ENCODE measurements at places on chromosomes 5 and 9.

DNA sequence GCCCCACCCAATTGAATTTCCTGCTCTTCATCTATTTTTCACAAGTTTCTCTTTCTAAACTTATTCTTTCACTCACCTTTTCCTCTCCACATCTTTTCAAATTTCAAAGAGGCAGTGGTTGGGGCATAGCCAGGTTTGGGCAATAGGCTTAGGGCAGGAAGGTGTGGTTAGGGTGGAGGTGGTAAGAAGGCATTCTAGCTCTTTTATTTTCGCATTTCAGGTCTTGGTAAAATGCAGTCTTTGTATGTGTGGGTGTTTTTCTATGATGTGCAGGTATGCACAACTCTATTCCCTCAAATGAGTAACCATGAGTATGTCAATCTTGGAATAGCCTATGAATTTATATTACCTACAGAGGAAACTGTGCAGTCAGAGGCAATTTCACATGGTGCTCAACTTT, 129.8 kb upstream of the IFNE start:
- peak; percentile 43 for DNase-seq

DNA sequence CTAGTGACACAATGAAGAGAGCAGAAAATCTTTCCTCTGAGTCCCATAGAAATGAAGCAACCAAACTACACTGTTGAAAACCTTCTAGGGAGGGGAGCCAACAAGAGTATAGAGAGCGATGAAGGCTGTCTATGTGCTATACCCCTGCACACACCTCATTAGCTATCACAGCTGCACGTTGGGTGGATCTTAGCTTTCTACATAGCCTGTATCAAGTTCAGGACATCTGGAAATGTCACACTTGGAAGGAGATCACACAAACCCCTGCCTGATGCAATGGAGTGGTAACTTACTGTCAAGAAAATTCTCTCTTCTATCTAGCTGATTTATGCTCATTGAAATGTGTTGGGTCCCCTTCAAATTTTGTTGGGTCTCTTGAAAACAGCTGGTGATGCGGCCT, 127.0 kb upstream of the NTRK2 start:
- no peak for DNase-seq

- no peak for DNase-seq
These were observed 83.7 kb upstream of the SLC1A3 start for GRCh38 chr5:36522746-36523065.

DNA sequence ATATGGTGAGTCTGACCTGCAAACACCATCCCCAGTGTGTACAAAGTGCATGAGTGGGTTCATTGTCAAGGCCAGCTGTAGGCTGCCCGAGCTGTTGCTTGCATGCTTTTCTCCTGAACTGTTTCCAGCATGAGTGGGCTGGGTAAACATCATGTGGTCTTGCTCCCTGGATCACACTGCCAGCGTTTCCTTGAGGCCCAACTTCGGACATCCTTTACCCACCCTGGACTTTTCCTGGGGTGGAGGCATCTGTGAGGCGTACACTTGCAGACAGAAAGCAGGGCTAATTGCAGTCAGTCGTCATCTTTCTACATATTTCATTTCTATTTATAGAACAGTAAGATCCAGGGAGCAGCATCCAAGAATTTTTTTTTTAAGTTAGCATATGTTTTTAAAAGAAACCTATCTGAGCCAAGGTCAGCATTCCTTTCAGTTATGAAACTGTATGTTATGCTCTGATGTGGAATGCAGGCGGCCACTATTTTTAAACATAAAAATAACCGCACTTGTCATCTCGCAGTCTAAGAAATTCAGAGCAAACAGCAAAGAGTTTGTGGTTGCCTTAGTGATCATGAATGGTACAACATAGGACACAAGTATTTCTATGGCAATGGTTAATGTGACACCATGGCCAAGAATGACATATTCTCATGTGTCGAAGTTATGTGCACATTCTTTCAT, 106.5 kb upstream of the DMRT1 start:
- no peak for DNase-seq

GRCh38 chr5:180206993-180207392, 2.0 kb downstream of the RASGEF1C start:
- no peak for DNase-seq

DNA sequence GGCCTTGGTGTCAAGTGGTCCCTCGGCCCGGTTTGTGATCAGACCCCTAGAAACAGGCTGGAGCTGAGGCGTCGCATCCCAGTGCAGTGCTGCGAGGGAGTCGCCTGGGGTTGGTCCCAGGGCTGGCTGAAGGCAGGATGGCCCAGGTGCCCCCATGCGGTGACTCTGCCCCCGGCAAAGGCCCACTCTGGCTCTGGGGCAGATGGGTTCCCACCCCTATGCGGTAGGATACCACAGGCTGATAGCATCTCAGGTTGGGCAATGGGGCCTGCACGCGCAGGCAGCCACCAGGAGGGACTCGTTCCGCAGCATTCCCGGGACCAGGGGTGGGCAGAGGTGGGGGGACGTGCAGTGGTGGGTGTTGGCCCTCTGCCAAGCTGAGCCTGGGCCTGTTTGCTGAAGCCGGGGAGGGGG, 86.0 kb downstream of the RXRA start:
- no peak for DNase-seq

DNA sequence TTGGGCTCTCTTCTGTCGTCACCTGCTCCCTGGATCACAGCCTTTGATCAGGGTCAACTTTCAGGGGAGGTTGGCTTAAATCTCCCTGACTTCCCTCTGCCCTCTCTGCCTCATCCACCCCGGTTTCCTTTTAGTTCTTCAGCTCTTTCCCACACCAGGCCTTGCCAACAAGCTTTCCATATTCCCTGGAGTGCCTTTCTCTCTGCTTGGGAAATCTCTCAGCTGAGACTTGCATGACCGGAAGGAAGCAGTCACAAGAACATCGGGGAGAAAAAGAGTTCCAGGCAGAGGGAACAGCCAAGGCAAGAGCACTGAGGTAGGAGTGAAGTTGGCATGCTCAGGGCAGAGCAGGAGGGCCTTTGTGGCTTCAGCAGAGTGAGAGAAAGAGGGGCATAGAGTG, 88.4 kb upstream of the HSPA9 start:
- DNase-seq: no peak

DNA sequence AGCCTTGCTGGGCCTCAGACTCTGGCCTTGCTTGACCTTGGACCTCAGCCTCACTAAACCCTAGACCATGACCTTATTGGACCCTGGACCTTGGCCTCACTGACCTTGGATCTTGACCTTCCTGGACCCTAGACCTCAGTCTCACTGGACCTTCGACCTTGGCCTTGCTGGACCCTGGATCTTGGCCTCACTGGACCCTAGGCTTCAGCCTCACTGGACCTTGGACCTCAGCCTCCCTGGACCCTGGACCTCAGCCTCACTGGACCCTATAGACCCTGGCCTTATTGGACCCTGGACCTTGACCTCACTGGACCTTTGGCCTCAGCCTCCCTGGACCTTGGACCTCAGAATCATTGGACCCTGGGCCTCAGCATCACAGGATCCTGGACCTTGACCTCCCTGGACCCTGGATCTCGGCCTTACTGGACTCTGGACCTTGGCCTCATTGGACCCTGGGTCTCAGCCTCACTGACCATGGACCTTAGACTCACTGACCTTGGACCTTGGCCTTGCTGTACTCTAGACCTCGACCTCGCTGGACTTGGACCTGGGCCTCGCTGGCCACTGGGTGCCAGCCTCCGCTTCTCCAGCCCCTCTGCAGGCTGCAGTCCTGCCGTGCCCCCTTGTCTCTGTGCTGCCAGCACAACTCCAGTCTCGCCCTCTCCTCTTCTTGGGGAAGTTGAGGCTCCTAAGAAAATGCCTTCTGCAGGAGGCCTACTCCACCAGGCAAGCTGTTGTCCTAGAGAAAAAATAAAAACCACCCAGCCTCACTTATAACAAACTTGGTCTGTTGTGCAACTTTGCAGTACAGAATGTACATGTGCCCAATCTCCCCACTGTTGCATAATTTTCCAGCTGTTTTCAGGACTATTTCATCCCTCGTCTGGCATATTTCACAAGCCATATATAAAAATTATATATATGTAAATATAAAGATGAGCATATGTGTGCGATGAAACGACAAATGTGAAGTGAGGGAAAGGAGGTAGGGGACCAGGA, 11.0 kb upstream of the ADAMTS2 start:
- no peak for DNase-seq

- DNase-seq: no peak
These were observed 1327.1 kb downstream of the MAT2B start for GRCh38 chr5:164832516-164832915.

DNA sequence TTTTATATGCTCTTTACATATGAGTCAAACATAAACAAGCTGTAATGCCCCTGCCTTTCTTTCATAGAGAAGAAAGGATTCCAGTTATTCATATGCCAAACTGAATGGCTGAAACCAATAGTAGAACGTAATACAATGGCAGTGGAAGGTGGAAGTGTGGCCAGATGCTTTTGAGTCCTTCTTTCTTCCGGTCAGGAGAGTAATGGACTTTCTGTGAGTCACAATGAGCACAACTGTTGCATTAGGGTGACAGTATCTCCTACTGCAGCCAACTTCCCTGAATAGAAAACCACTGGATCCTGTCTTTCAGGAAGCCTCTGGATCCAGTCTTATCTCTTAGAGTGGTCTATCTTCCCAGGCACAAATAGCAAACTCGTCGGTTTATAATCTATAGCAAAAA, 855.2 kb downstream of the MAT2B start:
- no peak for DNase-seq

DNA sequence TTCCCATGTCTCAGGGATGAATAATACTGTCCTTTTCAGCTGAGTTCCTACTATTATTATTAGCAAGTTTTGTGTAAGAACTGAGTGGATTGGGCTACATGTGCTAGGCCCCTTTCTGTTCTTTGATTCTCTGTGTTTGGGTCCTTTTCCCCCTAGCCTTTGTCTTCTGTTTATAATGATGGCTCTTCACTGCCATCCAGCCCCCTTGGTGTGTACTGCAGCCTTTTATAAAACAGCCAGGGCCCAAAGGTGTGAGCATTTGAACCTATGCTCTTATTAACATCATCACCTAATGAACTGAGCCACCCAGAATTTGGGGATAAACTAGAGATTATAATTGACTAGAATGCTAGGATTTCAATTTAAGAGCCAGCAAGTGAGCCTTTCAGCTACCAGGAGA, 52.6 kb downstream of the PLAC8L1 start:
- DNase-seq: no peak

GRCh38 chr9:7533376-7534090, 266.0 kb downstream of the DMAC1 start:
- DNase-seq: no peak

DNA sequence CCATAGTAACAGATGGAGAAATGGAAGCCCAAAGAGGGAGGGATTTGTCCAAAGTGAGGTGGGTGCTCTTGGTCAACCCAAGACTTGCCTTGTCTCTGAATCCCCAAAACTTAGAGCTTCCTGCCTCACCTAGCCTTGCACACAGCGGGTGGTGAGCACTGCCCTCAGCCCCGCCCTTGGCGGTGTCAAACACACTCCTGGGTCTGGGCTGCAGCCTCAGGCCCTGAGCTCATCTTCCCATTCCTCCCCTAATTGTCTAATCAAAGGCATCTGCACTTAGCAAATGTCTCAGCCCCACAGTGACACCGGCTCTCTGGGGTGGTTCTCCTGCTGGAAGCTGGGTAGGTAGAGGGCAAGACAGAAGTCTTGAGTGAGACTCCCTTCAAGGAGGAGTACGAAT, 20.9 kb downstream of the FABP6 start:
- no peak for DNase-seq

- no peak for DNase-seq
These were observed 17.7 kb downstream of the SVEP1 start for GRCh38 chr9:110561826-110562225.

DNA sequence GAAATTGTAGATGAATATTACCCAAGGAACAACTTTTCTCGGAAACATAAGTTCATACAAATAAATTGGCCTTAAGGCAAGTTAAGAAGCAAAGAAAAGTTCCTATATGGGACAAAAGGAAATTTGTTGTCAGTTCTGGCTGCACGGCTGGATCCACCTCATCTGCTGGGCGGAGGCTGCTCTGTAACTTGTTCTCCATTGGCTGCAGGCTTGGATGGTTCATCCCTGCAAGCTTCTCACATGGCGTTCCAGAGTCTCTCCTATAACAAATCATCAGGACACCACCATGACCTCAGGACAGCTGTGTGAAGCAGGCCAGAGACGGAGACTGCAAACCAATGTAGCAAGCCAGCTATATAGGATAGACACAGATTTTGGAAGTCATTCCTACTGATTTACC, 81.4 kb upstream of the DAB2 start:
- no peak for DNase-seq

- DNase-seq: no peak
These were observed 79.6 kb downstream of the CSNK1A1 start for GRCh38 chr5:149471406-149472183.

GRCh38 chr9:92608909-92609445, 61.0 kb downstream of the IPPK start:
- DNase-seq: no peak

DNA sequence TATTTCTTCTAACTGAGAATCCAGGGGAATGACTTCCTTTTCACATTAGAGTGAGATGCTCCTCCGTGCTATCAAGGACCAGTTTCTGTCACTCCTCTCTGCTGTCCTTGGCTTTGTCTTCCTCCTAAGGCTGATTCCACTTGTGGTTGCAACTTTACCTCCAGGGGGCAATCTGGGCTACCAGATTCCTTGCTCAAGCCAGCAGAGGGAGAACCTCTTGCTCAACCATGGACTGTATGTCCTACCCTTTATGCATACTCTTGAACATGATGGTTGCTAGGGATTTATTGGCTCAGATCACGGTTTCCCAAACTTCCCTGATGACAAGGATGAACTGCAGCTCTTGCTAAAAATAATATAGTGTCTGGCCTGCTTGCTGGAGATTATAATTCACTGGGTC, 24.0 kb downstream of the NNT start:
- DNase-seq: peak; percentile 10

GRCh38 chr5:1199649-1200494, 1.5 kb upstream of the SLC6A19 start:
- DNase-seq: no peak

GRCh38 chr5:40628407-40628806, 51.3 kb upstream of the PTGER4 start:
- no peak for DNase-seq

DNA sequence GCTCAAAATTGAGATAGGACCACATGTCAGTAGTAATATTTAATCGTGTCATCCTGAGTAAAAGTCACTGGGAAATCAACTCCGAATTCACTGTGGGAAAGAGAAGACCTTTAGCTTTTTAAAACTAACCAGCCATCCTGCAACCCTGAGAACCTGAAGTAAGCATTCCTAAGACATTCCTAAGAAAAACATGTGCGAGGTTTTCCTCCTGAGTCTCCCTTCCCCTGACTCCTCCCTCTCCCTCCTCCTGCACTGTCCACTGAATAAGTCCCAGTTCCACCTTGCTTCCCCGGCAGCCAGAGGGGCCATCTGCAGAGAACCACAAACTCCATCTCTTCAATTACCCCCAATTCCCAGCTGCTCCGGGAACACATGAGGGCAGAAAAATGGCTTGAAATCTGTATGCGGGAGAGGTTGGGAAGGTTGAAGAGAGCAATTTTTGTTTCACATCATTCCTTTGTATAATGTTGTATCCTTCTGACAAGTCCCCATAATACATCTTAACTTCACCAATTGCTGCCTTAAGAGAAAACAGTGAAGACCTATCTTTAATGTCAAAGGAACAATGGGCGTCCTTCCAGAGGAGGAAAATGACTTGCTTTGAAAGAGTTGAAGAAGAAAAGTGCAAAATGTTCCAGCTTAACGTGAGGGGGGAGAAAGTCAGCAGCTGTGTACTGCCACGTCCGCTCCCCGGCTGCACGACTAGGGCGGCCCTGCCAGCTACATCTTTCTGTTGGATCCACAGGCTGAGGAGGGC, 186.3 kb downstream of the ZNF462 start:
- DNase-seq: no peak

Data from CD4-positive, alpha-beta T cell treated with Interleukin-6 for 4 hours (primary cell).